ENCODE measurements at places on chromosomes 13 and 19.
A peak's percentile ranks its signal among the peaks of the same experiment; 100 is the strongest.

DNA sequence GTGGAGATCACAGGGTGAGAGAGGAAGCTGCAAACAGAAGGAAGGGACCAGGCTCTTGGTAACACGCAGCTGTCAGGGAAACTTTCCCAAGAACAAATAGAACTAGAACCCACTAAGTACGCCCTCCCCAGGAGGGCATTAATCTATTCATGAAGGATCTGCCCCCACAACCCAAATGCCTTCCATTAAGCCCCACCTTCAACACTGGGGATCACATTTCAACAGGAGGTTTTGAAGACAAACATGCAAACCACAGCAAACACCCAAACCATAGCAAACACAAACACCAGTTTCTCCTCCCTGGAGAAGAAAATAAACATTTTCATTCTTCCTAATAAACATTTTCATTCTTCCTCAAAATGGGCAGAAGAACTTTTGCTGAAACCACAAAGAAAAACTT, 329.6 kb downstream of the EFNB2 start:
- no peak for DNase-seq

GRCh38 chr19:7115721-7116120, 46.2 kb downstream of the ZNF557 start:
- DNase-seq = no peak

DNA sequence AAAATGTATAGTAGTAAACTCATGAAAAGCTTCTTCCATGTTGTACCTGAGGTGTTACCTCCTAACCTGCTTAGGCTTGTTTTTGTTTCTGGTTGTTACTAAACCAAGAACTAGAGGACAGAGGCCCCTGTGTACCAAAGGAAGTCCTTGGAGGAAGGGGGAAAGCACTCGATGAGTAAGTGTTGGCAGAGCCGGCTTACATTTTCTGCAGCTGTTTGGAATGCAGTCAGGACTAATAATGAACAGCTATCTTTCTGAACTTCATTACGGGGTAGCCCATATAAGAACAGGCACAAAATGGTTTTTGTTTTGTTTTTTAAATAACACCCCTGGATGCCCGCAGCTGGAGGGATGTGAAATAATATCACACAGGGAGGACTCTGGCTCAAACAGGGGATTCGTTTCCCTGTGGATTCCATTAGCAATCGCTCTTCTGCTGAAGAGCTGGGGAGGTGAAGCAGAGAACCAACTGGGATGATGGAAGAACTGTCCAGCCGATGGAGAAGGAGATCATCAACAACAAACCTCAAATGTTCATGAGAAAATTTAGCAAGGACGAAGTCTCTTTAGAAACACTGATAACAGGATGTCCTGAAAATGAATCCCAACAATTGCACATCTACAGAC, 214.2 kb upstream of the MAB21L1 start:
- no peak for DNase-seq

- DNase-seq = no peak
Observed at GRCh38 chr19:4510435-4511255, 7.6 kb downstream of the PLIN4 start.

GRCh38 chr13:98025480-98026025, 72.1 kb downstream of the IPO5 start:
- DNase-seq = no peak

GRCh38 chr13:91383836-91384235, 14.6 kb upstream of the GPC5 start:
- no peak for DNase-seq

- DNase-seq = no peak
Observed at GRCh38 chr19:7497292-7497691, 8.5 kb upstream of the PEX11G start.

- DNase-seq = peak; percentile 37
Observed at GRCh38 chr19:33771384-33772101, 25.1 kb upstream of the KCTD15 start.

DNA sequence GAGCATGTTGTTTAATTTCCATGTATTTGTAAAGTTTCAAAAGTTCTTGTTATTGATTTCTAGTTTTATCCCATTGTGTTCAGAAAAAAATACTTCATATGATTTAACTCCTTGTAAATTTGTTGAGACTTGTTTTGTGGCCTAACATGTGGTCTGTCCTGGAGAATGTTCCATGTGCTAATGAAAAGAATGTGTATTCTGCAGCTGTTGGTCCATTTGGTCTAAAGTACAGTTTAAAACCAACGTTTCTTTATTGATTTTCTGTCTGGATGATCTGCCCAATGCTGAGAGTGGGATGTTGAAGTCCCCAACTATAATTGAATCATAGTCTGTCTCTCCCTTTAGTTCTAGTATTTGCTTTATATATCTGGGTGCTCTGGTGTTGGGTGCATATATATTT, 34.9 kb upstream of the TPP2 start:
- DNase-seq = no peak

DNA sequence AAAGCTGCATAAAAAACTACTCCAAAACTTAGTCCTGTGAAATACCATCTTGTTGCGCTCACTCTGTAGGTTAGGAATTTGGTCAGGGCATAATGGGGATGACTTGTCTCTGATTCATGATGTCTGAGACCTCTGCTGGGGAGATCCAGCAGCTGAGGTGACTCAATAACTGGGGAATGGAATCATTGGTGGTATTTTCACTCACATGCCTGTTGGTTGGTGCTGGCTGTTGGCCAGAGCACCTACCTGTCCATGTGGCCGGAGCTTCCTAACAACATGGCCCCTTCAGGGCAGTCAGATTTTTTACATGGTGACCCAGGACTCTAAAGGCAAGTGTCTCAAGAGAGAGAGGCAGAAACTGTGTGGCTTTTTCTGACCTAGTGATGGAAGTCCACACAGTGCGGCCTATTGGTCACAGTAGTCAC, 7.4 kb upstream of the ESD start:
- no peak for DNase-seq

- DNase-seq = peak; percentile 39
Observed at GRCh38 chr13:50365408-50366391, 350.5 kb downstream of the KCNRG start.

GRCh38 chr13:54484166-54484565, 1455.6 kb downstream of the OLFM4 start:
- no peak for DNase-seq

GRCh38 chr19:33998302-33998701, 174.0 kb upstream of the LSM14A start:
- DNase-seq = no peak

- DNase-seq = no peak
Observed at GRCh38 chr19:46731007-46731501, 14.1 kb upstream of the PRKD2 start.

- DNase-seq = no peak
Observed at GRCh38 chr13:102724923-102725322, 30.1 kb upstream of the METTL21C start.

DNA sequence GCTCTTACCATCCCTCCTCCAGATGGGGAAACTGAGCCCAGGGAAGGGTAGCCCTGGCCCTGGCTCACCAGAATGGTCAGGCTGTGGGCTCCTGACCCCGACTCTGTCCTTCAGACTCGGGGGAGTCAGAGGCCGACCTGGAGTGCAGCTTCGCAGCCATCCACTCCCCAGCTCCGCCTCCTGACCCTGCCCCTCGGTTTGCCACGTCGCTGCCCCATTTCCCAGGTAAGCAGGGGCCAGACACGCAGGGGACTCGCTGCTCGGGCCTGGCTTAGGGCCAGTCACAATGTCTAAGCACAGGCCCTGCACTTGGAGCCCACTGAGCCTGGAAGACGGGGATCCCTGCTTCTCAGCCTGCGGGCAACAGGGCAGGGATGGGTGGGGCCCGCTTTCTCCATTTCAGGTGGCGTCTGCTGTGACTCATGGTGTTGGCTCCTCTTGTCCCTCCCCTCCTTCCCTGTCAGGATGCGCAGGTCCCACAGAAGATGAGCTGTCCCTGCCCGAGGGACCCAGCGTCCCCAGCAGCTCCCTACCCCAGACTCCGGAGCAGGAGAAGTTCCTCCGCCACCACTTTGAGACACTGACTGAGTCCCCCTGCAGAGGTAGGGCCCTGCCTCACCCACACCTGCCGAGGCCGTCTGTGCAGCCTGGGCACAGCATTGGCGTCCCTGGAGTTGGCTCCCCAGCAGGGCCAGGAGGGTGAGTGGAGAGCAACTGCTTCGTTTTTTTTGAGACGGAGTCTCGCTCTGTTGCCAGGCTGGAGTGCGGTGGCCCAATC, 9.2 kb upstream of the OVOL3 start:
- DNase-seq = no peak

GRCh38 chr19:38006361-38007045, 99.5 kb downstream of the SIPA1L3 start:
- DNase-seq = no peak

DNA sequence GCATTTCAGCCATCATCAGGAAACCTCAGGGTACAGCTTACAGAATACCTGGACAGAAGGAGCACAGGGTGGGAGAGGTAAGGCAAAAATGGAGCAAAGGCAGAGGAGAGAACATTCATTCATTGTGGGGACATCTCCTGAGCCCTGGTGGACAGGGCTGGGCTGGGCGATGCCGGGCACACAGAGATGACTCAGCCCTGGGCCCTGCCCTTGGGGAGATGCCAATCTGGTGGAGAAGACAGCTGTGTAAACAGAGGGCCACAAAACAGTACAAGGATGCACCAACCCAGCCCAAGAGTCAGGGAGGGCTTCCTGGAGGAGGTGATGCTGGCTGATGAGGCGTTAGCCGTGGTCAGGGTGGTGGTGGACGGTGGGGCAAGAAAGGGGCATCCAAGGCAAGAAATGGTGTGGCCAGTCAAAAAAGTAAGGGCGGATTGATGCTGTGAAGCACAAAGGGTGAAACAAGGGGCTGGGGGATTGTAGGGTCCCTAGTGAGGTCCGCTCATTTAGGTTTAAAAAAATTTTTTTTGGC, 3.6 kb upstream of the HAS1 start:
- no peak for DNase-seq

DNA sequence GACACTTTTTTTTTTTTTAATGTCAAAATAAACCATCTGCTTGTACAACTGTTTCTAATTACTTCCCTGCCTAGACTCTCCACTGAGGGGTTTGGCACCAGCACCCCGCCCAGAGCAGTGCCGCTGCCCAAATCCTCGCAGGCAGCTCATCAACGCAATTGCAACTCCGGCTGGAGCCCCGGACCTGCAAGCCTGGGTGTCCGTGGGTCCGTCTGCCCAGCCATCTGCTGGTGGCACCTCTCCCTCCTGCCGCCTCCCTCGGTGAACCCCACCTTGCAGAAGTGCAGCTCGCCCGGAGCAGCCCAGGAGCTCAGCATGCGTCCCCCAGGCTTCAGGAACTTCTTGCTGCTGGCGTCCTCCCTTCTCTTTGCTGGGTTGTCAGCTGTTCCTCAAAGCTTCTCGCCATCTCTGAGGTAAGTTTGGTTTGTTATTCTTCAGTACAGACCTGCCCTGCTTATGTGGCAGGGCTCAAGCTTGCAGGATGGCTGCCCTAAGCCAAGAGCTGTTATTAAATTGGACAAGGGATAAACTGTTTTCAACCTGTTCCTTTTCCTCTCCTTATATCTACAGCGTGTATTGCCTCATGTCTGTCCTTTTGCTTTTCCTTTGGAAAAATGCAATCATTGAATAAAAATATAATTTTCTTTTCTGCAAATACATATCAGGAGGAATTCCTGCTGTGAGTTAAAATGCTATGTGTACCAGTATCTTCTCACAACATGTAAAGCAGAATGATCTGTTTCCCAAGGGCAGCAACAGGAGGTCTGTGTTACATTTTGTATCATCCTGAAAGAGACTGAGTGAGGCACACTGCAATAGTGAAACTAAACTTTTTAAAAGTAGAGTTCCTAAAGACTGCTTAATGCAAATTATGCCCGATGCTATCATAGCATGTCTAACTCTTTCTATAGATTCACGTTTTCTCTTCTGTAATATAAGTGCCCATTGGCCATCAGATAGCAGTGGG, at the start of gene ITGBL1:
ITGBL1 (plus strand) TSS at position 157 of the 967 bp plus-strand sequence; CDS start at position 316, 159 bp downstream.
- DNase-seq = no peak

DNA sequence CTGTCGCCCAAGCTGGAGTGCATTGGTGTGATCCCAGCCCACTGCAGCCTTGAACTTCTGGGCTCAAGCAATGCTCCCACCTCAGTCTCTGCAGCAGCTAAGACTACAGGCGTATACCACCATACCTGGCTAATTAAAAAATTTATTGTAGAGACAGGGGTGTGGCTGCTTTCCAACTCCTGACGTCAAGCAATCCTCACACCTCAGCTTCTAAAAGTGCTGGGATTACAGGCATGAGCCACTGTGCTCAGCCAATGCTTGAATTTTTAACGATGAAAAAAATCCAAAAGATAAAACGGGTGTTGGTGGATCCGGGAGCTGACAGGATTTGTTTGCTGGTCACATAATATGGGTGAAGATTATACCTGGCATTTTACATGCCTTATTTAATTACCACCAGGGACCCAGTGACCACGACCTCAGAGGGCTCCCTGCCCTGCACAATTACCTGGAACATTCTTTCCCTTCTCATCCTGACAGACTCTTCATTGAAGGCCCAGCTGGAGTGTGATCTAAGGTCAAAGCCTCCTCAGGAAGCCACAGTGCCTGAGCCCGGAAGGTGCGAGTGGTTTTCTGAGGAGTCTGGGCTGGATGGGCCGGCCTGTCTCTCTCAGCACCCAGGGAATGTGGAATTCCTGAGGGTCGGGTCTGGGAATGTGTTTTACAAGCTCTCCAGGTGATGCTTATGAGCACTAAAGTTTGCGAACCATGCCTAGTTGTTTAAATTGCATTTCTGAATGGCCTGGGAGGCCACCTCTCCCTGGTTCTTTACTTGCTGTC, 193.3 kb downstream of the USP12 start:
- DNase-seq = no peak

DNA sequence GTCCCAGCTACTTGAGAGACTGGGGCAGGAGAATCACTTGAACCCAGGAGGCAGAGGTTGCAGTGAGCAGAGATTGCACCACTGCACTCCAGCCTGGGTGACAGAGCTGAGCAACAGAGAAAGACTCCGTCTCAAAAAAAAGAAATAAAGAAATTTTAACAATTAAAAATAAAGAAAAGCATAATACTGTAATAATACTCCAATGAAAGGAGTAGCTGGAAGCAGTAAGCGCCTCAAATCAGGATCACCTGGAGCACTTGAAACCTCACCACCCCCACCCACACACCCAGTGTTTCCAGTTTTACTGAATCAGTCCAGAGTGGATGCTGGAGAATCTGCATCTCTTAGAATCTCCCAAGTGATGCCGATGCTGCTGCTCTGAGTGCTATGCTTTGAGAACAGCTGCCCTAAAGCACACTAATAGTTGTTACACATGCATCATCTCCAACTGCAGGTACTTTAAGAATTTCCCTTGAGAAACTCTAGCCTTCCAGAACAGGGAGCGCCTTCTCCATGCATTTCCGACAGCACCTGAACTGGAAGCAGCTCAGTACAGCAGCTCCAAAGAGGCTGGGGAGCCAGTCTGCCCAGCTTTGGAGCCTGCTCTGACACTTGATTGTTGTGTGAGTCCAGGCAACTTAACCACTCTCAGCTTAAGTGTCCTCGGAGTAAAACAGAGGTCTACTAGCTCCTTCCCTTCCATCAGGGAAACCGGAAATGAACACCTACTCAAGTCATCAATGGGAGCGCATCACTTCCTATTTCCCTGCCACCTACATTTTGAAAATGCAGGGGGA, 2.9 kb downstream of the ABCC4 start:
- DNase-seq = no peak

DNA sequence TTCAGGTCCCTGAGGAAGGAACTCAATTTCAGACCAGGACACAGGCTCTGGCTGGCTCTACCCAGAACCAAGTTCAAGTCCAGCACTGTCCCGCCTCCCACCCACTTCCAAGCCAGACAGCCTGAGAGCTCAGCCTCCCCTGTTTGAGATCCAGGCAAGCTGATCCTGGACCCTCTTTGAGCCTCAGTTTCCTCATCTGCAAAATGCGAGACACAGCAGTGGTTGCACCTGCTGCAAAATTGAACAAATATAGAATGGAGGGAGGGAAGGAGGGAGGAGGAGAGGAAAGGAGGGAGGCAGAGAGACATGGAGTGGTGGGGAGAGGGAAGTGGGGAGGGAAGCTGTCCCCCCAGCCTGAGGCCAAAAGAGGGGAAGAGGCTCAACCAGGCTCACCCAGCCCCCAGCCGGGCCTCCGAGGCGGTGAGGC, 751 bp downstream of the TMEM221 start:
- no peak for DNase-seq
